ENCODE measurements at places on chromosomes 13 and 19. TPM values are rescaled to one million over a fixed set of nuclear protein-coding genes. Genes with fewer than 3 reads are reported as not detected.

- H3K4me3 ChIP-seq = peak within 1 kb of the TSS; percentile 99
- peak within 1 kb of the TSS; percentile 93 for H3K27ac ChIP-seq
- no peaks in the 10 kb centered on the region for H3K36me3 ChIP-seq
- H3K4me1 ChIP-seq = peaks cover 2% of the 10 kb centered on the region
These were observed at the start of gene SNRPD2 for GRCh38 chr19:45691516-45692186. Gene SNRPD2 (minus strand): TSS chr19:45691953. CDS start chr19:45691888, 65 bp downstream.

- peaks cover 3% of the 10 kb centered on the region for H3K36me3 ChIP-seq
- no peaks in the 10 kb centered on the region for H3K27me3 ChIP-seq
- no peaks in the 10 kb centered on the region for H3K4me1 ChIP-seq
- no peak overlapping the region for H3K27ac ChIP-seq
- no peak for DNase-seq
These were observed 24.7 kb upstream of the ZC3H13 start for GRCh38 chr13:46077265-46077664.

DNA sequence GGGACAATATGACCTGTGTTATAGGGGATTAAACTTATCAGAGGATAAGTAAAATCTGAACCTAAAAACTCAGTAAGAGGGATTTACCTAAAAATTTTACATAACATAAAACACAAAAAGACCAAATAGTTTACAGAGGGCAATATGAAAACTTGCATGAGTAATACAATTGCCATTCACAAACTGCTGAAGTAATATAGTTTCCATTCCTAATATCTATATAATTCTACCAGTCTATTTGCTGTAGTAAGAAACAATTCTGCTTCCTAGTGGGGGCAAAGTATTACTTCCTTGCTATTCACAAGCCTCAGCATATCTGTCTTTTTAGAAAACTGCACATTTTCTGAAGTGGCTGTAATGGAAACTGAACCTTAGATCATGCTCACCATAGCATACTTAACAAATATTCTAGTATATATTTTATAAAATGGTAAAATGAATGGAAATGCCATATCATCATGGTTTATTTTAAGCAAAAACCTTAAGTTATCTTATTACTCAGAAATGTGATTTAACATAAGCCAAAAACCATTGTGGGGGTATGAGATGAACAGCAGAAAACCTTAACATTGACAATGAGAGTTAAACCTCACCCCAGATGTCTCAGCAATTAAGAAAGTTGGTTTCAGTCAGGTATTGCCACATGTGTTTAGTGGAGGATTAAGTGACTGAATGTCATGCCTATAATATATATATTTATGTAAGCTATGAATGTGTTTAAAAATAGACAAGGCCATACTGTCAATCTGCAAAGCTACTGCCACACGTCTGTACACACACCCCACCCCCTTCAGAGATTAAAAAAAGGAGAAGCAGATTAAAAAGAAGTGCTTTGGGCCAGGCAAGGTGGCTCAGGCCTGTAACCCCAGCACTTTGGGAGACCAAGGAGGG, 136.8 kb downstream of the MIPEP start:
- no peak overlapping the region for H3K4me3 ChIP-seq
- no peak for DNase-seq
- no peaks in the 10 kb centered on the region for H3K36me3 ChIP-seq
- H3K4me1 ChIP-seq = no peaks in the 10 kb centered on the region

- DNase-seq = peak; percentile 29
- H3K4me1 ChIP-seq = peaks cover 12% of the 10 kb centered on the region
- H3K27me3 ChIP-seq = peaks cover 2% of the 10 kb centered on the region
These were observed 536 bp downstream of the UBA2 start for GRCh38 chr19:34428549-34429285.

GRCh38 chr13:91361755-91362271, 14.3 kb downstream of the MIR17HG start:
- peaks cover 2% of the 10 kb centered on the region for H3K27me3 ChIP-seq
- no peaks in the 10 kb centered on the region for H3K36me3 ChIP-seq
- no peak overlapping the region for H3K27ac ChIP-seq
- DNase-seq = no peak

GRCh38 chr13:102799426-102800144, 666 bp downstream of the BIVM start:
- H3K4me3 ChIP-seq = peak overlapping the region; percentile 95
- no peaks in the 10 kb centered on the region for H3K36me3 ChIP-seq
- peaks cover 13% of the 10 kb centered on the region for H3K4me1 ChIP-seq
- peak; percentile 64 for DNase-seq
- peak overlapping the region; percentile 52 for H3K27ac ChIP-seq
- H3K27me3 ChIP-seq = peaks cover 3% of the 10 kb centered on the region

- peaks cover 10% of the 10 kb centered on the region for H3K27me3 ChIP-seq
These were observed 29.5 kb upstream of the NFIC start for GRCh38 chr19:3336680-3337523.

GRCh38 chr19:13794398-13794756, 866 bp upstream of the ZSWIM4 start:
- H3K27me3 ChIP-seq = peaks cover 11% of the 10 kb centered on the region
- peak overlapping the region; percentile 94 for H3K4me3 ChIP-seq
- peaks cover 1% of the 10 kb centered on the region for H3K4me1 ChIP-seq
- H3K36me3 ChIP-seq = no peaks in the 10 kb centered on the region
- peak overlapping the region; percentile 92 for H3K27ac ChIP-seq
- DNase-seq = no peak

DNA sequence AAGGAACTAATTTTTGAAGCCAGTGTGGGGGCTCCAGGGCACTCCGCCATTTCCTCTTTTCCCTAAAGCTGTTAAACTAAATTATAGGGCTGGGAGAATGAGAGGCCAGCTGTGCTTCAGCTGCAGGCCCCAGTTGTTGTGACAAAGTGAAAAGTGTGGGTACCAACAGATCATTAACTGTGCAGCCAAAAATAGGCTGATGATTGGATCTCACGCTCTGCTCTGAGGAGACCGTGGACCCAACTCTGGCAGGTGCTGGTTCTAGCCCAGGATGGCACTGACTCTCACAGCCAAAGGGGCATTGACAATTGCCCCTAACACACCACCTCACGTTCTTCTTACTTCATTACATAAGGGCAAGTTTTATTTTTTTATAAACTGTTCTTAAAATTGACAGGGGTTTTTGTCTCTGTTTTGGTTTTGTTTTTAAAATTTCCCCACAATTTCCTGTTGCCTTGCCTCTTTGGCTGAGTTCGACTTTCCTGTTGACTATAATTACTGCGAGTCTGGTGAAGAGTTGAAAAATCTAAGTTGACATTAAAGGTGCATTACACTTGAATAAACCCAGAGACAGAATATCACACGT, 391.0 kb downstream of the FGF9 start:
- no peak overlapping the region for H3K27ac ChIP-seq
- H3K4me1 ChIP-seq = peaks cover 2% of the 10 kb centered on the region
- no peaks in the 10 kb centered on the region for H3K27me3 ChIP-seq
- no peaks in the 10 kb centered on the region for H3K36me3 ChIP-seq

DNA sequence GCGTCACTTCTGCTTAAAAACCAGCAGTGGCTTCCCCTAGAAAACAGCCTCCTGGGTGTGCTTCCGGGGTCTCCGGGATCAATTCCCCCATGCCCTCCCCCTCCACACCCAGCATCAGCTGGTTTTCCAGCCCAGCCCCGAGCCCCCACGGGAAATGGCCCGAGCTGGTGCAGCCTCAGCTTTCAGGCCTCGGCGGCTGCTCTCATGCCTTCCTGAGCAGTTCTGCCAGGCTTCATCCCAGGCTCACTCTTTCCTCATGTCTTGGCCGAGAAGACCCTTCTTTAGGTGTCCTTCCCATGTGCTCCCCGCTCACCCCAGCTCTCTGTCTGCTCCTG, 103.1 kb upstream of the RNF113B start:
- no peaks in the 10 kb centered on the region for H3K36me3 ChIP-seq
- peak; percentile 89 for DNase-seq
- peaks cover 11% of the 10 kb centered on the region for H3K27me3 ChIP-seq
- peak overlapping the region; percentile 76 for H3K4me3 ChIP-seq

GRCh38 chr19:45139286-45140143, 21.3 kb downstream of the NKPD1 start:
- no peak overlapping the region for H3K27ac ChIP-seq
- H3K4me1 ChIP-seq = peaks cover 29% of the 10 kb centered on the region
- no peak for DNase-seq
- H3K4me3 ChIP-seq = no peak overlapping the region
- H3K27me3 ChIP-seq = peaks cover 2% of the 10 kb centered on the region

Gene ZIM2
- total RNA-seq = not detected

Gene KIR2DL1
- total RNA-seq = not detected

Gene RASGRP4
- total RNA-seq = not detected
